ENCODE measurements at places on chromosomes 12 and 14. TPM values are rescaled to one million over a fixed set of nuclear protein-coding genes. Genes with fewer than 3 reads are reported as not detected.

MIS18BP1 gene
- 63.8 TPM for polyA plus RNA-seq

- peak; percentile 48 for DNase-seq
Observed at GRCh38 chr14:44846232-44846824, 115.4 kb downstream of the KLHL28 start.

DNA sequence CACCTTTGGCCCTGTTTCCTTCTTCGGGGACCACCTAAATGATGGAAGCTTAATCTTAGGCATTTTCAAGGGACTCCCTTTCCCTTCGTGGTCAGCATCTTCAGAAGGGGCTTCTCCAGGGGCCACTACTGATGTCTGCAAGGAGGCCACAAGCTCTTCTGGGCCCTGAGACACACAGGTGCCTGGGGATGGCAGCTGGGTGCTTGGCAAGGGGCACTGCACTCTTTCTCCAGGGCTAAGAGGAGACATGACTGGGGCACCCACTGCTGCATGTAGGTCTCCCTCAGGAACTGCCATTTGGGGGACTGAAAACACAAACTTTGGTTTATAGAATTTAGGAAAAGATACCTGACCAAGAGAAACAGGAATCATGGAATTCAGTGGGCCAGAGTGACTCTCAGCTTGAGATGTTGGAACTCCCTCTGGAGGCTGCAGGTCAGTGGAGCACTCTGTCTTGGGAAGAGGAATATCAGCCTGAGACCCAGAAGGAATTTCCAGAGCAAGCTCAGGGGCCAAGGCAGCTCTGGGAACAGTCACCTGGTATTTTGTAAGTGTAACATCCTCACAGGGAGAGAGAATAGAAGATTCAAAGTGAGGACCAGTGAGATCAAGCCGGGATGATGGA, 16.0 kb downstream of the PLD4 start:
- no peak for DNase-seq

GRCh38 chr12:575129-575502, 88.1 kb downstream of the NINJ2 start:
- no peak for DNase-seq

- DNase-seq, result no peak
Observed at GRCh38 chr12:62207248-62207647, 53.0 kb upstream of the USP15 start.

GRCh38 chr12:70415987-70416386, 49.9 kb downstream of the KCNMB4 start:
- DNase-seq, result no peak
